Stimulated activated CD8-positive, alpha-beta memory T cell treated with anti-CD3 and anti-CD28 coated beads, Interleukin-4, amount 100 ng/mL, for 1 hour (primary cell): ENCODE measurements at places on chromosomes 7 and 10.

- no peak for DNase-seq
These were observed 73.2 kb downstream of the TNS3 start for GRCh38 chr7:47508389-47509380.

- no peak for DNase-seq
These were observed 16.2 kb upstream of the SLC26A4 start for GRCh38 chr7:107644309-107644974.

DNA sequence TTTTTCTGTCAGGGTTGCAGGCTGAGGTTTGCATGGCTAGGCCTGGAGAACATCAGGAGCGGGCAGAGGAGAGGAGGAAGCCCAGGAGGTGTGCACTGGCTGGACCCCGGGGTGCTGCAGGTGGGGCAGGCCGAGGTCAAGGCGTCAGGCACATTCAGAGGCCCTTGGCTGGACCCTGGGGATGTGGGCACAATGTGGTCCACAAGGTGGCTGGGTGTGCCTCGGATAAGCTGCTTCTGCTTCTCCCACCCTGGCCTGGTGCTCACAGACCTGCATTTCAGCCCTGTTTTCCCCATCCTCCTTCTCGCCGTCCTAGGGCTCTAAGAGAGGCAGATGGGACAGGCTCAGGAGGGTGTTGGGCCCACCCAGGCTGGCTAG lies 108.2 kb downstream of the ADCY1 start:
- DNase-seq, result no peak

- no peak for DNase-seq
These were observed 195.3 kb downstream of the PPP1R9A start for GRCh38 chr7:95102662-95103061.

- no peak for DNase-seq
These were observed 38.7 kb downstream of the GNA12 start for GRCh38 chr7:2805213-2805944.

- DNase-seq, result no peak
These were observed 65.6 kb upstream of the DUSP5 start for GRCh38 chr10:110432084-110432483.

- DNase-seq, result no peak
These were observed 672 bp downstream of the GTPBP4 start for GRCh38 chr10:988667-989545.

- no peak for DNase-seq
These were observed 100.5 kb downstream of the CCDC71L start for GRCh38 chr7:106560482-106560881.

- DNase-seq, result no peak
These were observed 579.0 kb upstream of the DPP6 start for GRCh38 chr7:153473185-153473584.

DNA sequence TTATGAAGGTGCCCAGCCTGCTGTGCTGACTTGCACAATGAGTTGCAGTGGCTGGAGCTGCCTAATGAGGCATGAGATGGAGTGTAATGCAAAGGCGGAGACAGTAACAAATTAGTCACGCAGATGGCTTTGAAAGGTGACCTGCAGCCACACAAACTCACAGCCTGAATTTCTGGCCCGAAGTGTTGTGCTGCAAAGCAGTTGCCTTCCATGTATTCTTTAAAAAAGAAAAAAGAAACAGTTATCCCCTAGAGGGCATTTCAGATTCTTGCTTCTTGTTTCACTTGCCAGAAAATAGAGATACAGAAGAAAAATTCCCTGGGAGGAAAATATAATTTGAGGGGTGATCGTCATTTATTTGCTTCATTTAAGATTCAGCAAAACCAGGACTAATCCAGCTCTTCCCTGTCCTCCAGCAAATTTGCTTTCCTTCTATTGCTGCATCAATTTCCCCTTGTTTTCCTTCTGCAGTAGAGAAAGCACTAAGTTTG lies 239.9 kb downstream of the ADRA2A start:
- no peak for DNase-seq

- DNase-seq, result no peak
These were observed 435.8 kb upstream of the MGMT start for GRCh38 chr10:129030996-129031843.
